ENCODE measurements at places on chromosomes 4 and X.
A peak's percentile ranks its signal among the peaks of the same experiment; 100 is the strongest.

DNA sequence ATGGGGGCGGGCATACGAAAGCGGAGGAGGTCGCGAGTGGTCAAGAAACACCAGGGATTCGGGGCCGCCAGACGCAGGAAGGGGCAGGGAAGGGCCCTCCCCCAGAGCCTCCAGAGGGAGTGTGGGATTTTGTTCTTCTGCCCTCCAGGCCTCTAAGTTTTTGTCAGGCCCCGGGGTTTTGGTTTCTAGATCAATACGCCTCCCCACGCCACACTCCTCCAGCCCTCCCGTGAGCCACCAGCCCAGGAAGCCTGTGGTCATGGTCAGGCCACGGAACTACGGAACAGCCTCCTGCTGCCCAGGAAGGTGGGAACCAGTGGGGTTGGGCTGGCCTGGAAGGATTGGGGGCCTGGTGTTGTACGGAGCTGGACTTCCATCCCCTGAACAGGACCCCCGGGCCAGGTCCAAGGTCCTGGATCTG is 38.4 kb downstream of the CPLX1 start:
- DNase-seq: no peak

GRCh38 chr4:89270792-89271191 is 36.8 kb downstream of the GPRIN3 start:
- peak; percentile 33 for DNase-seq

- DNase-seq: peak; percentile 6
Observed at GRCh38 chrX:123830309-123830708, 29.5 kb upstream of the XIAP start.

GRCh38 chrX:107731831-107732502 is 43.6 kb downstream of the TSC22D3 start:
- no peak for DNase-seq

DNA sequence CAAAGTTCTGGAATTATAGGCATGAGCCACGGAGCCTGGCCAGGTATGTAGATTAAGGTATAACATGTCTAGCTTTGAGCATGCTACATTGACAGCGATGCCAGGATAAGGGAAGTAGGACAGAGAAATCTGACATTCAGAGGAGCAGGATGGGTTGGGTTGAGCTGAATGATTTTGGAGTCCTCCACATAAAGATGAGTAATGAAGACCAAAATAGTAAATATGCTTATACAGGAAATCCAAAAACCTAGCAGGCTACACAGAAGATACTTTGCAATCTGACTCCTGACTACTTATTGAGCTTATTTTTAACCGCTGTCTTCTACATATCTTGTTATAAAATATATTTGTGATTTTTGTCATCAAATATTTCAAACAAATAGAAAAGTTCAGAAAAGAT is 69.7 kb downstream of the PDGFC start:
- DNase-seq: no peak

DNA sequence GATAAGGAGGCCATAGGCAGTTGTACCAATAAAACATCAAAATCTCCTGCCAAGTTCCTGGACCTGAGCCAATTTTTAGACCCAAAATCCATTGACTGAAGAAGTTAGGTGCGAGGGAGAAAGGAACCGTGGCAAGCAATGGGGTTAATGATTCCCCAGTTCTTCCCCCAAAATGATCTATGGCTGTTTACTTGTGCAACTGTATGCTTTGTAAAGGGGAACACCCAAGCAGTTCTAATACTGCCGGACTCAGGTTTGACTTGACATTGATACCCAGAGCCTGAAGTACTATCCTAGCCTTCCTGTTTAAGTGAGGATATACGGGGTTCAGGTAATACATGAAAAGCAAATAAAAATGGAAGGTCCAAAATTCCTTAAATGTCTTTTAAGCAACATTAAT is 6.7 kb upstream of the EIF4E start:
- no peak for DNase-seq

DNA sequence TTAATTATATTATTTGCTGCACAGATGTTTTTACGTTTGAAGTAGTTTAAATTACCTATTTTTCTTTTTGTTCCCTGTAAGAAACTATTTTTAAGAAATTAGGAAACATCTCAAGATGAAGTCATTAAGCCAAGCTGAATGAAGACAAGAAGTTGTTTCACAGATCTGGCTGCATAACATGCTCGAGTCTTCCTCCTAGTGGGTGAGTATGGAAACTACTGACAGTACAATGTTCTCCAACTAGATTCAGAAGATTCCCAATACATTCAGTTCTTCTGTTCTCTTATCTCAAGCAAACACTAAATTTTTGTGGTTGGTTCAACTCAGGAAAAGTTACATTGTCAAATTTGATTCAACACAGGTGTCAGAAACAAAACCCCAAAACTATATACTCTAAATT is 256.8 kb upstream of the VCX start:
- DNase-seq: no peak

- no peak for DNase-seq
Observed at GRCh38 chrX:83419030-83419792, 88.9 kb upstream of the POU3F4 start.

DNA sequence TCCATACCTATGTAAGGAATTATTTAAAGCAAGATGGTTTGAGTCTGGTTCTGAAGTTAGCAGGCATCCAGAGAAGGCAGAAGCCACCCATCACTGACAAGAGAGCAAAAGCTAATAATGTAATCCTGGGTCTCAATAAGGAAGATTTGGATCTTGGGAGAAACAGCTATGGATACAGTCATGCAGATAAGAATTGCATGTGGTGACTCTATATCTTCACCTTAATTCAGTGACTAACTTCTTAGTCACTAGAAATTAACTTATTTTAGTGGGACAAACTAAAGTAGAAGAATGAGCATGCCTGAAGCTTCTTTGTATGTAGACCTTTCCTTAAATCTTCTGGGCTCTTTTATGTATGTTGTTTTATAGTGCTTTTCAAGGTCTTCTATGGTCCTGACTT is 66.6 kb downstream of the ATP10D start:
- DNase-seq: no peak

DNA sequence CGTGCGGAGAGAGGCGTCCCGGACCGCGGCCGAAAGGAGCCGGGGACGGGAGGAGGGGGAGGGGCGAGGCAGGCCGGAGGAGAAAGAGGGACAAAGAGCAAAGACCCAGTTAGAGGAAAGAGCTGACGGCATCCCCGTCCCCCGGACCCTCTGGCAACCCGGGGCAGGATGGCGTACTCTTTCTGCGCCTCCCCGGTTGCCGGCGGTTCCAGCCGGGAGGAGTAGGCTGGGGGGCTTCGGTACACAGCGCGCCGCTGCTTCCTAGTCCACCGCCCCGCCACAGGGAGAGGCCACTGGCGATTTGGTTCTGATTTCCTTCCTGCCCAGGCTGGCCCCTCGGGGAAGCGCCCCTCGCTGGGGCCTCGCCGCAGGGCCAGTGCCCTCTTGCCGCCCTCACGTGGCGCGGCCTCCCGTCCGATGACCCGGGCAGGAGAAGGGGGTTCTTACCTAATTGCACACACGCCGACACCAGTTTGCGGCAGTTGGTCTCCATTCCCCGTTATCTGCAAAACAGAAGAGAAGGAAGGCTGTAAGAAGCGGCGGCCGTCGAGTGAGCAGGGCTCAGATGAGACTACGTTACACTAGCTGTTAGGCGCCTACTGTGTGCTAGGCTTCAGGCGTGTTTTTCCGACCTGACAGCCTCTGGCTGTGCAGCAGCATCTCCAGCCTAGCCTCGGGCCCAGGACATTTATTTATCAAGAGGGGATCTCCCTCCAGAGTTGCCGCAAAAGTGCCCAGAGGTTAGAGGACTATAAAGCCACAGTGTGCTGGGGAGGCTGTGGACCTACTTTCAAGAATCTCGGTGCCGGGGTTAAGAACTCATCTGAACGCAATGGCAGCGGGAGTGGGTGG is 9.9 kb upstream of the PITX2 start:
- DNase-seq: no peak

- DNase-seq: no peak
Observed at GRCh38 chr4:39994406-39994805, 16.7 kb upstream of the PDS5A start.
